ENCODE measurements at places on chromosomes 12 and 14. TPM values are rescaled to one million over a fixed set of nuclear protein-coding genes. Genes with fewer than 3 reads are reported as not detected.

DNA sequence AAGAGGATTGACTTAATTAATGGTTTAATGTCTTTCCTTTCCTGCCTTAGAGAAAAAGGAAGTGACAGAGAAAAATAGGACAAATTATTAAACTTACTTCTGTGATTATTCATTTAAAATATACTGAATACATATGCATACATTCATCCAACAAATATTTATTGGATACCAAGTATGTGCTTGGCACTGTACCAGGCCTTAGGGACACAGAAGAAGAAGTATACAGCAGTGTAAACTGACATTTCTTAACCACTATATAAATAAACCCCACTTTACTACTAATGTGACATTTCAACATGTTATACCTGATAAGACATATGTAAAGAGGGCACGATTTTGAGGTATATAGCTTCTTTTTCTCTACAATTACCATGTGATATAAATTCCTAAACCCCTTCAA is 53.6 kb downstream of the ERO1A start:
- no peak for DNase-seq

GRCh38 chr12:108457006-108457733 is 57.9 kb upstream of the FICD start:
- peak; percentile 51 for DNase-seq

DNA sequence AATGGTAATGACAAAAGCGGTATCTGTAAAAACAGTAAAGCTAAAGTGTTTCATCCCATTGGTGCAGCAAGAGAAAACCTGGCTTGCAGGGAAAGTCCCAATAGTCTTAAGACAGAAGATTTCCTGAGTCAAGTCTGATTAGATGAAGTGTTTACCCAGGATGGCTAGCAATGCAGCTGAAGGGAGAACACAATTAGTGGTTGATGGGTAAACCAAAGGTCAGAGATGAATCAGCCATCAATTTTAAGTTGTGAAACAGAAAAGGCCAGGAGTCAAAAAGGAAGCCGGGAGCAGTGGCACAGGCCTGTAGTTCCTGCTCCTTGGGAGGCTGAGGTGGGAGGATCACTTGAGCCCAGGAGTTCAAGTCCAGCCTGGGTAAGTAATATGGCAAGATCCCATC is 52.6 kb downstream of the SEC23A start:
- DNase-seq: no peak

GRCh38 chr12:64660237-64661018 is 50.1 kb downstream of the RASSF3 start:
- DNase-seq: no peak

DNA sequence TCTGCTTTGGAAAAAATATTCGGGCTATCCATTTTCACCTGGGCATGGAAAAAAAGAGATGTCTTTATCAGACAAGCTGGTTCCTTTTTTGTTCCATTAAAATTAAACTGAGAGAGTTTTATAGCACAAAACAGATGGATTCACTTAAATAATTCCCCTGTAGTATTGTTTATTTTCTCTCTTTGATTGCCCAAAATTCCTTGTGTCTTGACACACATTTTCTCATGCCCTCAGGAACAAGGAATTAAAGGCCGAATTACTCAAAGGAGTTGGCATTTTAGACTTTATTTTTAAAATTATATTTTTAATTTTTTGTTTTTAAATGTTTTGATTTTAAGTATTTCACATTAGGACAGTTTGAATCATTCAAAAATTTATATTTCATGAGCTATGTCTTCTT is 69.6 kb upstream of the SLCO1C1 start:
- no peak for DNase-seq

- DNase-seq: no peak
Measured at GRCh38 chr14:35213143-35213788, 78.9 kb upstream of the PSMA6 start.

GRCh38 chr12:78385541-78385940 is 479.0 kb upstream of the SYT1 start:
- no peak for DNase-seq

Gene SERPINA12
- not detected for total RNA-seq

Gene LRP1-AS
- not detected for total RNA-seq

Gene ARMH4
- total RNA-seq: 1.1 TPM

Gene ZDHHC22
- not detected for total RNA-seq

Gene SLC15A5
- total RNA-seq: not detected

Data from hematopoietic multipotent progenitor cell (in vitro differentiated cells).